Gastrocnemius medialis (tissue), 4 donors: ENCODE measurements at places on chromosomes 4 and X.

GRCh38 chrX:17009856-17010625, 63.6 kb downstream of the REPS2 start:
- DNase-seq = no peak
- no peak overlapping the region for H3K27ac ChIP-seq
- H3K36me3 ChIP-seq = no peaks in the 10 kb centered on the region
- no peaks in the 10 kb centered on the region for H3K4me1 ChIP-seq

DNA sequence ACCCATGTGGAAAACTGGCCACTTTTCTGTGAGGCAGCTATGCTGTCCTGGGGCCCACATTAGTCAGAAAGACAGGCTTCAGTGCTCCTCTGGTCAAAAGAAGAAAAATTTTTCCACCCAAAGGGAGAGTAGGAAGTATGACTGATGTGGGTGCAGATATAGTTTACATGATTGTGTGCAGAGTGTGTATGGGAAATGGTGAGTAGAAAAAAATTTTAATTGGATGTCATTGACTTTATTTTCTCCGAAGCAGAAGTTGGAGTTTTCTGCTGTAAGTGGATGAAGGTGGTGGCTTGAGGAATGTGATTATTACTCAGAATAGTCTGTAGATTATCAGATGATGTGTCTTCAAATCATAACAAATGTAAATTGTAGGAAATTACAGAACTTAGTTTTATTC, 241.5 kb upstream of the IGFBP7 start:
- H3K4me3 ChIP-seq = no peak overlapping the region
- H3K27ac ChIP-seq = no peak overlapping the region
- no peaks in the 10 kb centered on the region for H3K4me1 ChIP-seq
- H3K36me3 ChIP-seq = no peaks in the 10 kb centered on the region
- no peak for DNase-seq
- H3K27me3 ChIP-seq = no peaks in the 10 kb centered on the region

- no peak for DNase-seq
- no peaks in the 10 kb centered on the region for H3K4me1 ChIP-seq
- H3K27ac ChIP-seq = no peak overlapping the region
- no peaks in the 10 kb centered on the region for H3K36me3 ChIP-seq
- no peak overlapping the region for H3K4me3 ChIP-seq
Measured at GRCh38 chr4:40264497-40264896, 67.7 kb downstream of the RHOH start.

GRCh38 chr4:148030193-148030873, 298.4 kb downstream of the ARHGAP10 start:
- H3K27ac ChIP-seq = peak overlapping the region; percentile 76
- DNase-seq = no peak
- no peaks in the 10 kb centered on the region for H3K36me3 ChIP-seq
- H3K27me3 ChIP-seq = no peaks in the 10 kb centered on the region

DNA sequence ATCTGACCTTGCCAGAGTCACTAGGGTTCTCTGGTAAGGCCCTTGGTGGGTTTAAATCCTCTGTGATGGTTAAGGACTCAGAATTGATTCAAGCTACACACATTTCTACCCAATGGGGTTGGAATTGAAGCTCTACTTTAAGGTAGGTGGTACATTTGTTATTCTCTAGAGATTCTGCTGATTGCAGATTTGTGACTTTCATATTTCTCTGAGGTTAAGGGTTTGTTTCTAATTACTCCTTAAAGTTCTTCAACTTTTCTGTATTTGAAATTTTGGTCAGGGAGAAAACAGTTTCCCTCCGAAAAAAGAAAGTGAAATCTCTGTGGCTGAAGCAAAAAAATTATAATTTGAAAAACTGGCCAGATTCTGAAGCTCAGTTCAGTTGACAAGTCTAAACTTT, 25.8 kb upstream of the USP46 start:
- H3K27me3 ChIP-seq = no peaks in the 10 kb centered on the region
- H3K36me3 ChIP-seq = no peaks in the 10 kb centered on the region
- no peak overlapping the region for H3K4me3 ChIP-seq
- no peak overlapping the region for H3K27ac ChIP-seq

DNA sequence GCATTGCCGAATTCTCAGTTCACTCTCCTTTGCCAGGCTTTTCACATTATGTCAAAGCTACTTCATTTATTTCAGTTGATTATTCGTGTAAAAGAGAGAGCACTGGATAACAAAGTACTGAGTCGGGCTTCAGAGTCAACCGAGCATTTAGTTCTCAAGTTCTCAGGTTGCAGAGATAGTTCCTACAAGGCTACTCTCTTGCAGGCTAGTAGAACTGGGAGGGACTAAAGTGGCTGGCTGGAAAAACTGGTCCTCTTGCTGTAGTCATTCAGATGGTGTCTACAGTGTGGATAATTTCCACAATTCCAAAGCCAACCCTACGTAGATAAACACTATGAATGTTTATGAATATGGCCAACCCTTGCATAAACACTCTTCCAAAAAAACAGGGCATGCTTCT, 4.6 kb upstream of the CCNG2 start:
- no peaks in the 10 kb centered on the region for H3K27me3 ChIP-seq
- H3K27ac ChIP-seq = no peak overlapping the region
- no peak overlapping the region for H3K4me3 ChIP-seq
- H3K36me3 ChIP-seq = no peaks in the 10 kb centered on the region
- peaks cover 11% of the 10 kb centered on the region for H3K4me1 ChIP-seq
- no peak for DNase-seq

- H3K27me3 ChIP-seq = no peaks in the 10 kb centered on the region
- no peak overlapping the region for H3K27ac ChIP-seq
- no peaks in the 10 kb centered on the region for H3K4me1 ChIP-seq
- H3K36me3 ChIP-seq = no peaks in the 10 kb centered on the region
- no peak for DNase-seq
Measured at GRCh38 chr4:152278505-152279233, 257.2 kb downstream of the FBXW7 start.

GRCh38 chr4:113601636-113602035, 159.9 kb downstream of the CAMK2D start:
- no peaks in the 10 kb centered on the region for H3K36me3 ChIP-seq
- no peak overlapping the region for H3K27ac ChIP-seq
- no peak overlapping the region for H3K4me3 ChIP-seq

GRCh38 chr4:40003986-40004385, 26.3 kb upstream of the PDS5A start:
- H3K4me1 ChIP-seq = no peaks in the 10 kb centered on the region
- H3K27ac ChIP-seq = no peak overlapping the region
- H3K36me3 ChIP-seq = no peaks in the 10 kb centered on the region
- no peaks in the 10 kb centered on the region for H3K27me3 ChIP-seq
- DNase-seq = no peak

GRCh38 chr4:166143227-166143626, 270.2 kb downstream of the TLL1 start:
- no peak for DNase-seq
- no peak overlapping the region for H3K27ac ChIP-seq
- no peaks in the 10 kb centered on the region for H3K4me1 ChIP-seq
- H3K4me3 ChIP-seq = no peak overlapping the region
- no peaks in the 10 kb centered on the region for H3K36me3 ChIP-seq

- no peak overlapping the region for H3K4me3 ChIP-seq
- H3K4me1 ChIP-seq = no peaks in the 10 kb centered on the region
- H3K27me3 ChIP-seq = no peaks in the 10 kb centered on the region
- H3K36me3 ChIP-seq = no peaks in the 10 kb centered on the region
- no peak for DNase-seq
Measured at GRCh38 chr4:112085156-112086035, 59.9 kb upstream of the FAM241A start.

DNA sequence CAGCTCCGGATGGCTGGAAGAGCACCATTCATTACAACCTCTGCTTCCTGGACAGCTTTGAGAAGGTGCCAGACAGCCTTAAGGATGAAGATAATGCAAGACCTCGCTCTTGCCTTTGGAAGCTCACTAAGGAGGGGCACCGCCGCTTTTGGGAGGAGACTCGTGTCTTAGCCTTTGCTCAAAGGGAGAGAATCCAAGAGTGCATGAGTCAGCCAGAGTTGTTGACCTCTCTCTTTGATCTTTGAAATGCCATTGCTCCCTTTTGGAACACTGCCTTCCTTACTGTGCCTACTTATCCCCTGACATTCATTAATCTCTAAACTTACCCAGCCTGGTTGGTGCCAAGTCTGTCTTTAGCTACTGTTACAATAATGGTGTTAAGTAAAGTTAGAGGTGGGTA, 1.2 kb downstream of the FOXR2 start:
- no peak overlapping the region for H3K4me3 ChIP-seq
- no peaks in the 10 kb centered on the region for H3K36me3 ChIP-seq
- no peaks in the 10 kb centered on the region for H3K27me3 ChIP-seq
- no peaks in the 10 kb centered on the region for H3K4me1 ChIP-seq
- no peak for DNase-seq
- H3K27ac ChIP-seq = no peak overlapping the region

DNA sequence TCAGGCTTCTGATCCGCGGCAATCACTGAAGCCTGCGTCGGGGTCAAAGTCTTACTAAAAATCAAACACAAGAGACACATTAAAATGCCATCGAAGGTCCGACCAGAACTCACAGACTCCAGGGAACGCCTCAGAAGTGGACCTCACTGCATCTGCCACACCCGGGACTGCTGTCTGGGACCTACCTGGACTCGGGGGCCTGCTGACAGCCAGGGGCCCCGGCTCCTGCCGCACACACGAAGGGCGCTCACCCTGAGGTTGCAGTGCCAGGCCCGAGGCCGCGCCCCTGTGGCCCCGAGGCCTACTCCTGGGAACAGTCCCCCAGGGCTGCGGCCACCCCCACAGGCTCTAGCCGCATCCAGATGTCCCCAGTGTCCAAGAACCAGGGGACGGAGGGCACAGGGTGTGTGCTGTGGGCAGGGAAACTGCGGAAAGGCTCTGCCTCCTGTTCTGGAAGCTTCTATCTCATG, 7.4 kb downstream of the CTBP1 start:
- DNase-seq = peak; percentile 8
- no peaks in the 10 kb centered on the region for H3K27me3 ChIP-seq
- no peaks in the 10 kb centered on the region for H3K36me3 ChIP-seq
- no peak overlapping the region for H3K27ac ChIP-seq
- peaks cover 42% of the 10 kb centered on the region for H3K4me1 ChIP-seq
- H3K4me3 ChIP-seq = no peak overlapping the region

GRCh38 chr4:87103691-87104187, 116.7 kb downstream of the KLHL8 start:
- peak overlapping the region; percentile 58 for H3K27ac ChIP-seq
- H3K4me1 ChIP-seq = peaks cover 66% of the 10 kb centered on the region
- H3K36me3 ChIP-seq = no peaks in the 10 kb centered on the region

DNA sequence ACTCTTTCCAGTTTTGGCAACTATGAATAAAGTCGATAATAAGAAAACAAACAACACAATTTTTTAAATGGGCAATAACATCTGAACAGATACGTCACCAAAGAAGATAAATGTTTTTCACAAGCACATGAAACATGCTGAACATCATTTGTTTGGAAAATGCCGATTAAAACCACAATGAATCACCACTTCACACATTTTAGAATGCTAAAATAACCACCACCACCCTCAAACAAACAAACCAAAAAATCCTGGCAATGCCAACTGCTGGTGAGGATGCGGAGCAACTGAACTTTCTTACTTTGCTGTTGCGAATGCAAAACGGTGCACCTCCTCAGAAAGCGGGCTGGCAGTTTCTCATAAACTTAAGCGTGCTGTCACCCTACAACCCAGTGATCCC, 115.9 kb downstream of the NSUN7 start:
- H3K36me3 ChIP-seq = no peaks in the 10 kb centered on the region
- no peak for DNase-seq
- H3K4me3 ChIP-seq = no peak overlapping the region
